ENCODE measurements at places on chromosomes 16 and 17.

DNA sequence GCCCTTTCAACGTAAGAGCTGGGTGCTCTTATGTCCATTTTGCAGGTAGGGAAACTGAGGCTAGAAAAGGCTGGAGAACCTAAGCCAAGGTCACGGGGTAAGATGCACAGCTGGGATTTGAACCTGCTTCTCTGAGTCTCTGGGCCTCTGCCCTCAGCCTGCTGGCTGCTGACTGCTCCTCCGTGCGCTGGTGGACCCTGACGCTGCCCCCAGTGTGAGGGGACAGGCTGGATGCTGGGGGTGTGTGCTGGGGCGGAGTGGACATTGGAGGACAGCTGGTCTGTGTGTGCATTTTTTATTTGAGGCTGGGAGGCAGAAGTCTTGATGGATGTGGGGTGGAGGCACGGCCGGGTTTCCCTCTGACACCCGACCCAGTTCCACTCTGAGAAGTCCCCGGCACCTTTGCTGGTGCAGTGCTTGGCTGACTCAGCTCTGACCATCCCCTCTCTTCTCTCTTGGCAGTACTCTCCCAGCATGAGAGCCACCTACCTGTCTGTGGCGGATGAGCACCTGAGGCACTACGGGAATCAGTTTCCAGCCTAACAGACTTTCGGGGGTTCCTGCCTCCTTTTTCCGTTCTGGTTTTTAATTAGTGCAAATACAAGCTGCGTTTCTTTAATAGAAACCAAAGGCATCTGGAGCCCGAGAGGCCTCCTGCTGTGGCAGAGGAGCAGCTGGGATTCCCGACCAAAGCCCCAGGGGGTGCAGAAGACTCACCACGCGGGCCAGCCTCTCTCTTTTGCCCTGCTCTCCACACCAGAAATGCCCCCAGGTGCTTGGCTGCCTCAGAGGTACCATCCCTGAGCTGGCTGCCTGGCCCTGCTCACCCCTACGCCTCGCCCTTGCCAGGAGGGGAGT is 14.1 kb upstream of the DNAI2 start:
- DNase-seq: peak; percentile 77

DNA sequence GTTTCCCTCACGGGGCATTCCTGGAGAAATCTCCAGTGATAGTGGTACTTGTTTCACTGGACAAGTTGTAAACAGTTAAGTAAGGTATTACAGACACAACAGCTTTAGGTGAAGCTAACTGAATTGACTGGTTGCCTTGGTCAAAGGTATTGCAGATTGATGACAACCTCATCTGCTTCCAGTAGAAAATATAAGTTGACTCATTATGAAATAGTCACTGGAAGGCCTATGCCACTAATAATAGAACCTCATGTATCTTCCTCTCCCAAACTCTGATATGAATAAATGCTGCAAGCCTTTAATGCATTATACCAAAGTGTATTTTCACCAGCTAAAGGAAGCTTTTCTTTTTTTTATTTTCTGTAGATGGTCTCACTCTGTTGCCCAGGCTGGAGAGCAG is 44.8 kb downstream of the GLG1 start:
- no peak for DNase-seq

GRCh38 chr16:81601601-81602255 is 157.1 kb downstream of the CMIP start:
- no peak for DNase-seq

- no peak for DNase-seq
These were observed 8.2 kb upstream of the CCDC154 start for GRCh38 chr16:1452530-1452929.

Measured in NCI-H1694 (cell line).